ENCODE measurements at places on chromosomes 5 and 9. TPM values are rescaled to one million over a fixed set of nuclear protein-coding genes. Genes with fewer than 3 reads are reported as not detected.

SERINC5 gene
- 13.4 TPM for total RNA-seq

TAF1L gene
- not detected for total RNA-seq

GIN1 gene
- 14.8 TPM for total RNA-seq

GRCh38 chr9:35685506-35685905 is 4.2 kb downstream of the TPM2 start:
- DNase-seq = no peak

- DNase-seq = peak; percentile 39
Measured at GRCh38 chr5:44389090-44389822, at the start of gene FGF10. Gene FGF10, minus strand, starts transcription at chr5:44389420. Its CDS starts 738 bp downstream, at chr5:44388682.
